NCI-H1436 (cell line): ENCODE measurements at places on chromosomes 7 and 10.

GRCh38 chr10:93152136-93152535 is 78.4 kb downstream of the CYP26A1 start:
- DNase-seq, result no peak

DNA sequence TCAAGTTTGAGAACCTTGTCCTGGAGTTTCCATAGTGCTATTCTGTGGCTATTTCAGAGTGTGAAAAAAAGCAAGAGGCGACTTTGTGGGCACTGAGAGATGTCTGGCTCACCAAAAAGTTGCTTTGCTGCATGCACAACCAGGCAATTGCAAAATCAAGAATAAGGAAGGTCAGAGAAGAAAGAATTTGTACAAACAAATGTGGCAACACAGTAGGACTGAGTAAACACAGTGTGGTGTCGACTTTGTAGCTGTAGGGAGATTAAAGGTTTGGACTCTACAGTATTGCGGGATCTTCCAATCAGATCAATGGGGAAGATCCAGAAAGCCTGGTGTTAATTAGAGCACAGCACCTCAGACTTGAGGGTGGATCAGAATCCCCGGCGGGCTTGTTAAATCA is 88.1 kb upstream of the PLPP4 start:
- DNase-seq, result no peak

DNA sequence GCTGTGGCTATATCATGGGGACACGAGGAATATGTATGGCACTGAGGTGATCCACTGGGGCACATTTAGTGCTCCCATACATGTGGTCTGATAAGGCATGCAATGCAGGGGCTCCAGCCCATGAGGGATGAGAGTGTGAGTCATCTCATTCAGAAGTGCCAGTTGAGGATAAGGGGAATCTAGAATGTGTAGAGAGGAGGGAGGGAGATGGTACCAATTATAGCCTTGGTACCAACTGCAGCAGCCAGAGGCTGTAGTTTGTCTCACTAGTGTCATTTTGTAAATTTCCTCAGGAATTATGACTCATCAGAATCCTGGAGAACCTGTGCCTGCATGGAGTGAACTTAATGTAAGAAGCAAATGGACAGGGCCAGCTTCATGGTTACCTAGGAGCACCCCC is 46.2 kb downstream of the LAMB4 start:
- no peak for DNase-seq

DNA sequence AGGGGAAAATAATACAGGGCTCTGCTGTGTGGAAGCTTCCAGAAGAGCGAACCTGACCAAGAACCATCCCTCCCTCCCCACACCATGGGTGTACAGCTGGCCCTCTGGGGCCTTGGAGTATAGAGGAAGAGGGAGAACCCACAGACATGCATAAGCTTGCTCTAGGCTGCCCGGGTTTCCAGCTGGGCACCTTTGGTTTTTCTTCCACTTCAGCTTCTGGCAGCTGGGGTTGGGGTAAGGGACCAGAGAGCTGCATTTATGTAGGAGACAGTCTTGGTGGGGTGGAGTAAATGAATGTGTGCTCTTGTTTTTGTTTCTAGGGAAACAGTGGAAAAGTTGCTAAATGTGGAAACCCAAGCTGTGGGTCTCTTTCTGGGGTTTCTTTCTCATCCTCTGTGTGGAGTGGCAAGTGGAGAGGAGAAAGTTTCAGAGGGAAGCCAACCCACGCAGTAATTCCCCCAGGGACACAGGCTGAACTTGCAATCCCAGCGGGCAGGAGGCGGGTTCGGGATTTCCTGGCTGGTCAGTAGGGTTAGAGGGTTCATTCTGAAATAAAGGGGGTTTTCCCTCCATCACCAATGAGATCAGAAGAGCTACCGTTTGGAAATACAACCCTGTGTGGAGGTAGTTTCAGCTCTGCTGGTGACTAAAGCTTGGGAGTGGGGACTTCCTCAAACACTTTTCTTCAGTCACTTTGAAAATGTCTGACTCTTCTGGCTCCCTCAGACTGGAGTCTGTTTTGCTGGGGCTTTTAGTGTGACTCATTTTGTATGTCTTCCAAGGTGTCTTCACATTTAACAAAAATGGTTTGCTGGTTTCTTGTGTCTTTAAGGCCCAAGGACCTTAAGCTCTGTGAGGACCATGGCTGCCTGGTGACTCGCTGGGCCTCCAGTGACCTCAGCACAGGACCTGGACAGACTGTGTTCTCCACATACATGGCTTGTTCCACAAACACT is 22.2 kb upstream of the SRGN start:
- no peak for DNase-seq

DNA sequence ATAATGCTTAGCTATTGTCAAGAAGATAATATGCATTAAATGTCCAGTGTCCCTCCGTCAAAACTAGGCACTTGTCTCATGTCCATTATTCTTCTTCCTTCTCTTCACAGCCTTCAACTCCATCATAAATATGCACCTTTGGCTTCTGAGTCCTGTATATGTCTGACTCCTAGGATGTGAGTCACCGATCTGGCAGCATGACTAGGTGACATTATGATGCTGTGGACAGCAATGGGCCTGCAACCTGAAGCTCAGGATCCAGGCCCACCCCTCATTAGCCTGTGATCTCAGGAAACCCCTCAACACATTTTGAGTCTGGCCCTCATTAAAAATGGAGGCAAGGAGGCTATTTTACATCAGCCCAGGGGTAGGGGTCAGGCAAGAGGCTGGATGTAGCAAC is 362.5 kb upstream of the ZMIZ1 start:
- DNase-seq, result no peak

GRCh38 chr7:11776039-11776438 is 56.0 kb downstream of the THSD7A start:
- peak; percentile 84 for DNase-seq

DNA sequence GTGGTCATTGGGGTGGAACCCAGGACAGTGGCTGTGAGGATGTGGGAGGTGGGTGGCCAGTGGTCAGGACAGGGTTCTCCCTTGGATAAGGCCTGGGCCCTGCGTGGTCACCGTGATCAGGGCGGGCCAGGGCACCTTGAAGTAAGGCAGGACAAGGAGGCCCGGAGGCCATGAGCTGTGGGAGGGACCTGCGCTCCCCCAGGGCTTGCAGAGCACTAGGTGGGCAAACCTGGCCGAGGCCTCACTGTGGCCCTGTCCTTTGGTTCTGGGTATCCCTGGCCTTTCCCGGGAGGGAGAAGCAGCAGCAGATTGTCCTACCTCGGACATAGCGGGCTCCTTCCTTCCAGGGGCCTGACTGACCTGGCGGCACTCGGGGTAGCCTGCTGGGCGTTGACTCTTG is 144.8 kb upstream of the RET start:
- no peak for DNase-seq

DNA sequence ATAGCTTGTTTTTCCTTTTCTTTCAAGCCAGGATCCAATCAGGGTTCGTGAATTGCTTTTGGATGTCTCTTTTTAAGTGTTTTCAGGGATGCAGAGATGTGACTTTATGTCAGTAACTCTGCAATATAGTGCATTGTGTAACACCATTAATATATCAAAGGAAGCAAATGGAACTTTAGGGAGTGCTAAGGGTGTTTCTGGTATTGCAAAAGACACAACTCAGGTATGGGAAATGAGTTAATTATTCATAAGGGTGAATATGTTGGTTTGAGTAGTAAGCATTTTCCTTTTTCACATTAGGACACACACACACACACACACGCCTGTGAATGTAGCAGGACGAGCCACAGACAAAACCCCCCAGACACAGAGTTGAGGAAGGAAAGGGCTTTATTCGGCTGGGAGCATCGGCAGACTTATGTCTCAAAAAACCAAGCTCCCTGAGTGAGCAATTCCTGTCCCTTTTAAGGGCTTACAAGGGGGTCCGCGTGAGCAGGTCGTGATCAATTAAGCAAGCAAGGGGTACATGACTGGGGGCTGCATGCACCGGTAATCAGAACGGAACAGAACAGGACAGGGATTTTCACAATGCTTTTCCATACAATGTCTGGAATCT is 31.8 kb upstream of the GSDME start:
- DNase-seq, result no peak

- no peak for DNase-seq
Measured at GRCh38 chr10:13347043-13347499, 1.0 kb downstream of the SEPHS1 start.

DNA sequence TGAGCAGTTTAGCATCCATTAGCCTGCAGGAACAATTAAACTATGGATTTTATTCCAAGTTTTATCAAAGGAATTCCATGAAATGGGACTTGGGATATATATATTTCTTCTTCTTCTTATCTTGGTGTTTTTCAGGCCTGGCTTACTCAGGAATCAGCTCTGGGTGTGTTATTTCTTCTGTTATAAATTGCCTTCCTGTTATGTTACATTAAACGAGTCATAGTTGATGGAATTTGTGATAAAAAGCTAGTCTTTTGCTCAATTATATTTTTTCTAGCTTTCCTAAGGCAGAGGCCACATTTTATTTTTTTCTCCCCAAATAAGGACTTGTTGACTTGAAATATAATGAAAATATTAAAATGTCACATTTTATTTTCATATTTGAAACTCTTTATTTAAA is 141.3 kb downstream of the EPC1 start:
- DNase-seq, result no peak

GRCh38 chr10:97128039-97128492 is 57.7 kb downstream of the SLIT1 start:
- DNase-seq, result peak; percentile 48

GRCh38 chr7:114929570-114929969 is 7.7 kb downstream of the MDFIC start:
- no peak for DNase-seq

GRCh38 chr7:98249106-98249505 is 2.9 kb downstream of the TECPR1 start:
- no peak for DNase-seq

- no peak for DNase-seq
Measured at GRCh38 chr10:50645236-50645635, 21.5 kb upstream of the SGMS1 start.

DNA sequence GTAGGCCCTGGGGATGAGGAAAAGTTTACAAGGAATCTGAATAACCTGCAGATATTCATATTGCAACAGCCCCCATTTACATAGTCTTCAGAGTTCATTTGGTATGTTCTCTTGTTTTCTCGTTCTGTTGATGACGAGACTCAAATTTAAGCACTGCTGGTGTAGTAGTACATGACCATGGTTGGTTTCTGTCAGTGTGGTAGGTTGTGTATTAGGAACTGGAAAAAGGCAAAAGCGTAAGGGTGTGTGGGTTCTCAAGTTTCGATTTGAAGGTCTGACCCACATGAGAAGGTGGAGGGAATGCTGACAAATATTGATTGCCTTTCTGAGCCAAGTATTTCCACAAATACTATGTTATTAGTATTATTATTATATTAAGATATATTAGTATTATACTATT is 151.7 kb downstream of the AUTS2 start:
- no peak for DNase-seq

DNA sequence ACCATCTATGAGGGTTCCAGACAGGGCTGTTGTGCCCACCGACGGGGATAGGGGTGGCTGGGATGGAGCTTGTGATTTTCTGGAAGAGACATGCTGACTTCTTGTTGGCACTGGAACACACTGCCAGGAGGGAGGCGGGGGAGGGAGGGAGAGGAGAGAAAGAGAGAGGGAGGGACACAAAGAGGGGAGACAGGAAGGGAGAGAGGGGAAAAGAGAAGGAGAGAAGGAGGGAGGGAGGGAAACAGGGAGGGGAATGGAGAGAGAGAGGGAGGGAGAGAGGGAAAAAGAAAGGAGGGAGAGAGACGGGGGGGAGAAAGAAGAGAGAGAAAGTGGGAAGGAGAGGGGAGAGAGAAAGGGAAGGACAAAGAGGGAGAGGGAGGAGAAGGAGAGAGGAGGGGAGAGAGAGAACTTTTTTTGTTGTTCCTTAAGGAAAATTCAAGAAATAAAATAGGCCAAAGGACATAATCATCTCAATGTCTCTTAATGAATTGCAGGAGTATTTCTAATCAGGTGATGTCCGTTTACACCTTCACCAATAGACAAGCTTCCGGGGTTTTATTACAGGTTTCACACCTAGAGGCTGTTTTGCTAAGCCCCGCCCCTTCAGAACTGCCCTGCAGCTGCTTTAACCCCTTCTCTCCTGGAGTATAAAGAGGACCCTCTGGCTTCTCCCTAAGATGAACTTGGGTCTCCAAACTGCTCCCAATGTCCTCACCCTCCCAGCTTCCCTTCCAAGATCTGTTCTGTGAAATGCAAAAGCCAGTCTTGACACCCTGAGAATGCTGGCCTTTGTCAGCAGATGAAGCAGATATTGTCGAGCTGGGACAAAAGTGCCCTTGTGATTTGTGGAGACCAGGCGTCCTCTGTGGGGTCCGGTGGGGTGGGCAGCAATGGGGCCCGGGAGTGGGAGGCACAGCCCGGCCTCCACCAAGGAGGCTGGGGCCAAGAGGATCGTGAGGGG is 82.0 kb upstream of the GTF2IRD1 start:
- peak; percentile 56 for DNase-seq

DNA sequence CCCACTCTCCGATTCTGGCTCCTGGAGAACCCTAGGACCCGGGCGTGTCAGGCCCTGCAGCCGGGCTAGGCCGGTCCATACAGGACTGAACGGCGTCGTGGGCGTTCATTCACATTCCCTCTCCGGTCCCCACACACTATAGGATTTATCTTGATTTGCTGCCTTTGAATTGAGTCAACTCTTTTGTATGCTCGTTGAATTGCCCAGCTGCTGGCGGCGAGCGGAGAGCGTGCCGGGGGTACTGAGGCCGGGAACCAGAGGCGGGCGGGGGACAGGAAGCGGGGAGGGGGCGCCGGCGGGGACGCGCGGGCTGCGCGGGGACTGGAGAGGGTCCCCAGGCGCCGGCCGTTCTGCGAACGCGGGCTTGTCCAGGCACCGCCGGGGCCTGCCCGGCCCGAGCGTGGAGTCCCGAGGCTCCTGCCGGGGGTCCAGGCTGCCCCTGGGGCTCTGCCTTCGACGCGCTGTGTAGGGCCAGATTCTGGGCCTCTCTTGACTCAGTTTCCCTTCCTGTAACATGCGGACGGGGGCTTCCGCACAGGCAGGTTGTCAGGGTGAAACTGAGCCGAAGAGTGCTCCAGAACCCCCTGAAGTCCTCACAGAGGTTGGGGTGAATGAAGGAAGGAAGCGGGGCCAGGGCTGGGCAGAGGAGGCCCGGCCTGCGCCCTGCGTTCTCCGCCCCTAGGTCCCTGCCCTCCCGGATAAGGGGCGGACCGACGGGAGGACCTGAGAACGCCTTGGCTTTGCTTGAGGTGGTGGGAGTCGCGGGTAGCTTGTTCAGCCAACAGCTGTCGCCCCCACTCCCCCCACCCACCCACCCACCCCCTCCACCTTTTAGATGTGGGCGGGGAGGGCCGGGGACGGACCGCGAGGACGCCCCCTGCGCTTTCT is 769 bp upstream of the ELFN1 start:
- no peak for DNase-seq

DNA sequence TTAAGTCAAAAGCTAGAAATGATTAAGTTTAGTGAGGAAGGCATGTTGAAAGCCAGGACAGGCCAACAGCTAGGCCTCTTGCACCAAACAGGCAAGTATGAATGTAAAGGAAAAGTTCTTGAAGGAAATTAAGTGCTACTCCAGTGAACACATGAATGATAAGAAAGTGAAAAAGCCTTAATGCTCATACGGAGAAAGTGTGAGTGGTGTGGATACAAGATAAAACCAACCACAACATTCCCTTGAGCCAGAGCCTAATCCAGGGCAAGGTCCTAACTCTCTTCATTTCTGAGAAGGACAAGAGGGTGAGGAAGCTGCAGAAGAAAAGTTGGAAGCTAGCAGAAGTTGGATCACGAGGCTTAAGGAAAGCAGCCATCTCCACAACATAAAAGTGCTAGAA is 53.0 kb downstream of the DNAJC1 start:
- no peak for DNase-seq
